Esophagus muscularis mucosa (tissue), 4 donors: ENCODE measurements at places on chromosomes 16 and 17. TPM values are rescaled to one million over a fixed set of nuclear protein-coding genes. Genes with fewer than 3 reads are reported as not detected.

The ENPP7 gene
- not detected for total RNA-seq

DNA sequence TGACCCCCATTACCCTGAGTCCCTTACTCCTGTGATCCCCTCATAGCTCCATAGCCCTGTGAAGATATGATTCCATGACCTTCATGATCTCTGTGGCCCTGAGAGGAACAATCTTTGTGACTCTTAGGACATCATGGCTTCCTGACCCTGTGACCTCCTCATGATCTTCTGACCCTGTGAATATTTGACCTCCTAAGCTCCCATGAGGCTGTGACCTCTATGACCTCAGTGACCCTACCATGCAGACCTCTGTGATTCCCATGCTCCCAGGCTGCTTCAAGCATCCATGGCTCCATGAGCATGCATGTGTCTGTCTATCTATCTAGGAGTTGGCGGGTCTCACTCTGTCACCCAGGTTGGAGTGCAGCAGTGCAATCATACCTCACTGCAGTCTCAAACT lies 12.1 kb downstream of the RIPOR1 start:
- DNase-seq = no peak

DNA sequence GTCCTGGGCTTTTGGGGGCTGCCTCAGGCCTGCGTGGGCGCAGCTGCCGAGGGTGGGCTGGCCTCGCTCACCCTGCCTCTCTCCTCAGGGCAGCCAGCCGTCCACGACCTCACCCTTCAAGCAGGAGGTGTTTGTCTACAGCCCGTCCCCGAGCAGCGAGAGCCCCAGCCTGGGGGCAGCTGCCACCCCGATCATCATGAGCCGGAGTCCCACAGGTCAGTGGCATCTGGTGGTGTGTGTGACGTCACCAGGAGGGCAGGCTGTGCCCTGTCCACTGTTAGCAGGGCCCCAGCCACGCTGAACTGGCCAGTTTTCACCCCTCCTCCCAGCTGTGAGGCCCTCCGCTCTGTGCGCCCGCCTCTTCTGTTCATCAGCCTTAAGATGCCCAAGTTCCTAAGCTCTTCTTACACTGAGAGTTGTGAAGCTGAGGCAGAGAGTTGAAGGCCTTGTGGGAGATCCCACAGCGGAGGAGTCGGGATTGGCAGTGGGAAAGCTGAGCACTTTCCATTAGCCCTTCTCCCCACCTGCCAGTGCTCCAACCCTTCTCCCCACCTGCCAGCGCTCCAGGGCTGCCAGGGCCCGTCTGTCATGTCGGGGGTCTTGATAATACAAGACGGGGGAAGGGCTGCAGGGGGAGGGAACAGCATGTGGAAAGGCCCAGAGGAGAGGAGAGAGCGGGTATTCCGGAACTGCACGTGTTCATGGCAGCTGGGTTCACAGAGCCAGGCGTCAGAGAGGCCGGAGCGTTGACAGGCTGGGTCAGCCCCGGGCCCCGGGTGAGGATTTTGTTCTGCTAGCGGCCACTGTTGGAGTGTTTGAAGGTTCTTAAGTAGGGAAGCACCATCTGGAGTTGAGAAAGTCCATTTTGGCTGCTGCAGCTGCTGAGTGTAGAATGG lies 36.3 kb downstream of the OR1D5 start:
- DNase-seq = no peak

- no peak for DNase-seq
Measured at GRCh38 chr17:49997773-49998703, 3.0 kb upstream of the DLX3 start.

- no peak for DNase-seq
Measured at GRCh38 chr17:70317421-70317820, 148.1 kb downstream of the KCNJ2 start.

The XYLT1 gene
- total RNA-seq = 57.1 TPM
